ENCODE measurements at places on chromosomes 6 and 20.

DNA sequence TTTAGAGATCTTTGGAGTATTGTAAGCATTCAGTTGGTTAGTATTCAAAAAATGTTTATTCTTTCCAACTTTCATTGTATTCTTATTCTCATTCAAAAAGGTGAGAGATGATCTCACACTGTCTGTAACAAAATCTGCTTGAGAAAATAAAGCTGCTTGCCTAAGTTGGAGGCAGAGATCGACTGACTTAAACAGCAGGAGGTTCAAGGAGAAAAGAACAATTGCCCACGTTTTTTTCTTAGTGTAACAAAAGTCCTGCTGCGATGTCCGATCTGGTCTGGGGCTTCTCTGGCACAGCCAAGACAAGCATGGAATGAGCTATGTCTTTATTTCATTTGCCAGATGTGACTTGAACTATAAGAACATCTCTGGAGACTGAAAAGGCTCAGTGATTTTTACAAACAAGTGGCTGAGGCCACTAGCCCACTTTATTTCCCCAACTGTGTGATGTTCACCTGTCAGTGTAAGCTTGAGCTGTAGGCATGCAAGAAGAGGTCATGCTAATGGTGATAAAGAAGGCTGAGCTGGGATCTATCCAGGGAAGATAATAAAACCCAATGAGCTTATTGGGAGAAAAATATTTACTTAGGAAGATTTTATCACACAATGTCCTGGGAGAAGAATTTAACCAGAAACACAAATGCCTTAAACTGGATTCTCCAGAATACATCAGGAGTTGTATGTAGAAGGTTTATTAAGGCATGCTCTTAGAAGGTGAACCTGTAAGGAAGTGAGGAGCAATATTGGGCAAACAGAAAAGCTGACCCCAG, 580.1 kb upstream of the BTBD3 start:
- no peak for DNase-seq

DNA sequence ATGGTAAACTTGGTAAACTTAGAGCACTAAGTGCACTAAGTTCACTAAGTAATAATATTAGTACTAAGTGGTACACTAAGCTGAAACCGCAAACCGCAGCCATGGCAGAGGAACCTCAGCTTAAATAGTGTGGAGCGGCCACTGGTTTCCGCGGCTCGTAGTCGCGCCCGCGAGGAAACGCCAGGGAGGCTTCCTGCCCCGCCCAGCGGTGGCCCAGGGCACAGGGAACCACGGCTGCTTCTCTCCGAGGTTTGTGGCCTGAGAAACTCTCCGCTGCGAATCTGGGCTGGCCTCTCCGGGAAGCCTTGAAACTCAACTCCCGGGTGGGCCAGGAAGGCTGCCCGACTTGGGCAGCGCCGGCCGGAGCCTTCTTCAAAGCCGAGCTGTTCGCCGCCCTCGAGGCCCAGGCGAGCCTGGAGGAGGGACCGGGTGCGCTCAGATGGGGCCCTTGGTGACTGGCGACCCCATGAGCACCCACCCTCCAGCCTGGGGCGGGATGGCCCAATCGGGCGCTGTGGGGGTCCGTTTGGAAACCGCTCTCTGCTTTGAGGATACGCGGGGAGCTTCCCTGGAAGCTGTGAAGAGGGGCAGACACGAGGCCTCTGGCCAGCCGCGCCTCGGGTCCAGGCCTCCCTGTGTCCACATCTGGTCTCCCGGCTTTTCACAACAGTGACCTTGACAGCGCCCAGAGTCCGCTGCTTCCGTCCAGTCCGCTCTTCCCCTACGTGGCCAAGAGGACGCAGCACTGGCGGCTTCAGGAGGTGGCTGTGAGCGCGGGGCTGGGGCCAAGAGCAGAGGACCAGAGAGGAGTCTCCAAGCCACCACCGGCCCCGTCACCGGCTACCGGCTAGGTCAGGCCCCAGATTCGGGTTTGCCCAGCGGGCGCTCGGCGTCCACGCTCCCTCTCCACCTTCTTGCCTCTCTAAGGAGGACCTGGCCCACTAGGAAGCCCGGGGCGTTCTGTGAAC, 25.4 kb upstream of the HLA-E start:
- peak; percentile 30 for DNase-seq

GRCh38 chr6:38188677-38189335, 369.3 kb downstream of the ZFAND3 start:
- no peak for DNase-seq

DNA sequence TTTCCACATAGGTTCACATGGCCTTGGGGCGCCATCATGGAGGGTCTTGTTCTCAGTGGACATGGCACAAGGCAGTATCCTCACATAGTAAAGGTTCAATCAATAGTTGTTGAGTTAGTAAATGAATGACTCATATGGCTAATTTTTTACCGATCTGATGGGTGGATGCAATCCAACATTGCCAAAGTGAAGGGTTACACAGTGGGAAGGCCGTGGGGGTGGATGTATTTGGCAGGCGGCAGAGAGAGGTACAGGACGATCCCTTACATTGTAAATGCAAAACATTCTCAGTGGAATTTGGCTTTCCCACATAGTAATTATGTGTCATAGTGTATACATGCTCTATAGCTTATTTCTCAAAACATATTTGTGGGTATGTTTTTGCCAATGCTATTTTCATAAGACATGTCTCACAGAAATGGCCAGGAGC, 21.0 kb upstream of the PDE7B start:
- DNase-seq: peak; percentile 63

DNA sequence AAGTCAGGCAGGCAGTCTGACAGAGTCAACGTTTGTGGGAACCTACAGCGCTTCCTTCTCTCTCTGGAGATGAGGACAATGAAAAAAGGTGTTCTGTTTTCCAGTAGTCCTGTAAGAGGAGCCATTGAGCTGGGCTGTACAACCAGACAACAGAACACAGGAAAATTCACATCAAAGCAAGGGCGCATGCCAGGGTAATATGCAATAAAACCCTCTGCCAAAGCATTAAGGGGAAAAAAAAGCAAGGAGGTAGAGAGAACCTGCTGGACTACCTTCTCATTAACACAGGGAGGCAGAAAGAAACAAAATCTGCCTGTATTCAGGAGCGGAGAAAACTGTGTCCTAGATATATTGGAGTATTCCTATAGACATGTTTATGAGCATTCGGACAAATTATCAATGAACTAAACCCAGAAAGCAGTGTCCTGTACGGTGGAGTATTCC, 1.3 kb downstream of the RNF24 start:
- DNase-seq: peak; percentile 86

DNA sequence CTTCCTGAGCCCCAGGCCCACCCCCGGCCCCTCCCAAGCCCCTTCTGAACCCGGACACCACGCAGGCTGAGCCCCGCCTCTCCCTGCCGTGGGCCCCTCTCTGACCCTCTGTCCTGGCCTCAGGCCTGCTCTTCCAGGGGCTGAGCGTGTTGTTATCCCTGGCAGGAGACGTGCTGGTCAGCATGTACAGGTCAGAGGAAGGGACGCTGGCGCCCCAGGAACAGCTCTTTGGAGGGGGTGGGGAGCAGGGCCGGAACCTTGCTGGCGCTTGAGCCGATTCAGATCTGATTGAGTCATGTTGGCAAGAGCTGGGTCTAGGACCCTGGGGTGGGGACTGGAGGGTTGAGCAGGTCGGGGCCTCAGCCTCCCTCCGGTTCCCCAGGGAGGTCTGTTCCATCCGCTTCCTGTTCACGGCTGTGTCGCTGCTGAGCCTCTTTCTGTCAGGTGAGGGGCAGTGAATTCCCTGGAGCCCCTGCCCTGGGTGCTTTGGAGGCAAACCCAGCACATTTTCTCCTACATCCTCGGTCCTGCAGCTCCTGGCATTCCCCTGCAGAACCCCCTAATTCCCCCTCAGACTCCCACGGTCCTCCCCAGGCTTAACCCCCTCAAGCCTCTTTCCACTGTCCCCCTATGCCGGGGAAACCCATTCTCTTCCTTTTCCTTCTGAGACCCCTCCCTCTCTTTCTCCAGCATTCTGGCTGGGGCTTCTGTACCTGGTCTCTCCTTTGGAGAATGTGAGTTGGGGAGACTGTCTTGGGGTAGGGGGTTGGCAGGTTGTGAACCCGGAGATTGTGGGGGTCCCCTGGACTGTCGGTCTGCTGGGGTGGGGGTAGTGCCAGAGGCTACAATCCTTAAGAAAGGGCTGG, 2.0 kb downstream of the SPAG4 start:
- DNase-seq: peak; percentile 82

- no peak for DNase-seq
These were observed 348.0 kb upstream of the JARID2 start for GRCh38 chr6:14897831-14898230.

- DNase-seq: no peak
These were observed 3.2 kb downstream of the NKX2-2 start for GRCh38 chr20:21510414-21511384.

DNA sequence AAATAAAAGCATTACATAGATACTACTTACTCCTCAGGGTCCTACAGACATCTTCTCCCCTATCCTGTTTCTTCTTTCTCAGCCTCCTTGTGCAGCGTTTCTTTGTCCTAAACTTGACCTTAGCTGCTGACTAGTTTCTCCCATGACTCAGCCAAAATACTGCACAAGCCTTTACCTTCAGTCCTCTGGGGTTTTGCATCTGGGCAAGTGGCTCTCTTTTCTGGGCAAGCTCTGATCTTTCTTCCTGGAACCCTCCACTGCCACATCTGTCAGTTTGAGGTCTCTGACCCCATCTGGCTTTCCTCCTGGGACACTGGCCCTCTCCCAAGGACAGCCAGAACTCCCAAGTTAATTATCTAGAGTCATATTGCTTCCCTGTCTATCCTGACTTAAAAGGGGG, 838.4 kb downstream of the DHX35 start:
- DNase-seq: no peak

DNA sequence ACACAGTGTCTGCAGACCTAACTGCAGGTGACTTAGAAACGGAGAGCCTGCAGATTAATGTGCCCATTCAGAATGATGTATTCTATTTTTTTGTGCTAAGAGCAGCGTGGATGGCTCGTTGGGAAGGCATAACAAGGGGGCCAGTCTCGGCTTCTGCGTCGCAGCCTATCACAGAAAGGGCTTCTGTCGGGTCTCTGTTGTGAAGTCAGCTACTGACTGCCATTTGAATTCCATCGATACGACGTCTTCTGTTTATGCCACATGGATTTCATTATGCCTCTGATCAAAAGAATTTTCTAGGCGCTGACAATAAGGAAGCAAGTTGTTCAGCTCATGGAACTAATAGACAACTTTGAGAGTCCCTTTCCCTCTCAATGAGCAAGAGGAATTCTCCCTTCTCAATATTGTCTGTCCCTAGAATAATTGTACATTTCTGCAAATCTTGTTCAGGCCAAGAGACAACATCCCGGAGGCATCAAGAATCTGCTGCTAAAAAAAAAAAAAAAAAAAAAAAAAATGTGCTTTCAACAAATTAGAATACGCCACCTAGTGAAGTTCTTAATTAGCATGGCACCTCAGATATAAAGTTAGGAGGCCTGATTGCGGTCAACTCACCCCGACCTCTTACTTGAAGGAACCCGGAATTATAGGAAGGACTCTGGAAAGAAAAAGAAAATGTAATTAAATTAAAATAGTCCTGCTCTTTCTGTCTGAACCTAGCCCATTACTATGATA, 223.9 kb downstream of the TSHZ2 start:
- DNase-seq: no peak

DNA sequence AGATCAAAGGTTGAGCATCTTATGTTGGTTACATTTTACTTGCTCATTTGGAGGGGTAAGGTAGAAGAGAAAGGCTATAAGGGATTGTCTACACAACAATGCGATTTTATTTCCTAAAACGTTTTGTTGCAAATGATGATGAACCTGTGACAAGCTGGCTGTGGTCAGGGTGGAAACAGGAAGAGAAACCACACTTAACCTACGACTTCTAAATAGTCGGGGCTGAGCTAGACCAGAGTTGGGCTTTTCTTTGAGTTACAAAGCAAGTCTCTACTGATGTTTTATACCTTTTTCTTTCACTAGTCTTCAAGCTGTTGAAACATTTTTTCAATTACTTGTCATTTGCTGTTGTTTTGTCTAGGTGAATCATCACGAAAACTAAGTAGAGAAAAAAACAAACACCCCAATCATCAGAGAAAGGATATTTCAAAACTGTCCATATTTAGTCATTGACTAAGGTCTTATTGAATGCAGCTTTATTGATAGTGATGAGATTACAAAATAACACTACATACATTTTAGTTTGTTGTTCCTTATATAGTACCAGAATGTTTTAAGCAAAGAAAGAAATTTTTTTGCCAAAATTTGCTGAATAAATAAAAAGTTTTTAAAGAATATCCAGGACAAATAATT, 18.0 kb downstream of the KLHL31 start:
- peak; percentile 46 for DNase-seq

- no peak for DNase-seq
These were observed 158.9 kb upstream of the GGTLC1 start for GRCh38 chr20:24147479-24147878.

GRCh38 chr6:56899753-56900152, 55.2 kb upstream of the BEND6 start:
- DNase-seq: no peak

GRCh38 chr20:1686151-1686748, 28.7 kb upstream of the SIRPG start:
- DNase-seq: no peak

DNA sequence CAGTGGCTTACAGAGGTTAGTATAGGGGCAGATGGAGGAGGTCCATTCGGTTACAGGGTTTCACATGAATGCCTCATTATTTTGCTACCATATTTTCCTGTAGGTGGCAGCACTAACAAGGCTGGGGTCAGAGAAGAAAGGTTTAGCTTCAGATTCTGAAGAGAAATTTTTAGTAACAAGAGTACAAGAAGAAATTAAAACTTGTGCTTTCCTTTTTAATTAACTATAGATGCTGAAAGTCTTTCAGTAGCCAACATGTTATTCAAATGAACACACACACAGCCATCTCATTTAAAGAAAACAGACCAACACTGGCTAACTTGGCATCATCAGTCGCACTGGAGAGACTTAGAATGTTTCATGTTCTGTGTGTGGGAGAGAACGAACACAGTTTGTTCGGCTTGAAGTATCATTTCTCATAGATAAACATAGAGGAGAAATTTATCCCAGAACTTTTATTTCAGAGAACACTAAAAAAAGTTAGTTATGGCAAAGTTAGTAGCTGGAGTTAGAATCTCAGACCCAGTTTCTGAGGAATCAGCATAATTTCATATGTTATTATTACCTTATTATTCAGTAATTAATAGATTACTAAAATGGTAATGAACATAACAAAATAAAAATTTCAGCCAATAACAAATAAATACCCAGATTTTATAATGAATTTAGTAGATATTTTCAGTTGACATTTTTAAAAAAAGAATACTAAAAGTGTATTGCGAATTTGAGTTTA, 314.0 kb upstream of the RSPO3 start:
- DNase-seq: peak; percentile 46

DNA sequence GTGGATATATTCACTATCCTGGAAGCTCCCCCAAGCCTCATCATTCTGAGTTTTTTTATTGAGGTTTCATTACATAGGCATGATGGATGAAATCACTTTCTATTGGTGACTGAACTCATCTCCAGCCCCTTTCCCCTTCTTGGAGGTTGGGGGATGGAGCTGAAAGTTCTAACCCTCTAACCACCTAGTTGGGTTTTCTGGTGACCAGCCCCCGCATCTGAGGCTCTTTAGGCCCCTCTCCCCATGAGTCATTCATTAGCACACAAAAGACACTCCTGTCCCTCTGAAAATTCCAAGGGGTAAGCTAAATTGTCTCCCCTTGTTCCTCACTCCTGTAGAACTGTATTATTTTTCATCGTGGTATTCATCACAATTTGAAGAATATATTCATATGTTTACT, 33.3 kb downstream of the GFRA4 start:
- no peak for DNase-seq

GRCh38 chr6:56434606-56435005, 187.2 kb upstream of the COL21A1 start:
- DNase-seq: no peak

- DNase-seq: no peak
These were observed 69.3 kb upstream of the FYN start for GRCh38 chr6:111942561-111942960.

- no peak for DNase-seq
These were observed 194.8 kb downstream of the GRIK2 start for GRCh38 chr6:101588343-101588742.

Measured in HCEC 1CT (cell line).